Naive thymus-derived CD4-positive, alpha-beta T cell (primary cell): ENCODE measurements at places on chromosomes 3 and 15.

GRCh38 chr3:186775999-186776398 is 7.4 kb upstream of the EIF4A2 start:
- no peak for DNase-seq

DNA sequence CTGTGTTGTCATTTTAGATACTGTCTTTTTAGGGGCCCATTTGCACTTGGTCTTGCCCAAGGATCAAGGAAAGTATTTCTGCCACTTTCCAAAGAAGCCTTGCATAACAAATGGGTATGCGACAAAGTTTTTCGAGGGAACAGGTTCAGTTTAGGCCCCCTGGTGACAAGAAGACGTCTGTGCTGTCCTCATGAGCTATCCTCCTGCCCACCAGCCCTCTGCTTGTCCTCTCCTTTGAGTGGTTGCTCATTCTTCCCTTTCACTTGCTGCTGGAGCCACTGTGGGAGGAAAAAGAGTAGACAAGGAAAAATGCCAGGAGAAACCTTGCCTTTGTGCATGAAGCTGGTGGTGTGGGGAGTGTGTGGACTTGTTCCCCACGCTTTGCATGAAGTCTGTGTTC is 171.9 kb downstream of the CACNA2D3 start:
- DNase-seq: no peak

- DNase-seq: no peak
Observed at GRCh38 chr15:58994906-58995453, 7.5 kb downstream of the RNF111 start.

- no peak for DNase-seq
Observed at GRCh38 chr15:95025924-95026728, 794.8 kb downstream of the MCTP2 start.

DNA sequence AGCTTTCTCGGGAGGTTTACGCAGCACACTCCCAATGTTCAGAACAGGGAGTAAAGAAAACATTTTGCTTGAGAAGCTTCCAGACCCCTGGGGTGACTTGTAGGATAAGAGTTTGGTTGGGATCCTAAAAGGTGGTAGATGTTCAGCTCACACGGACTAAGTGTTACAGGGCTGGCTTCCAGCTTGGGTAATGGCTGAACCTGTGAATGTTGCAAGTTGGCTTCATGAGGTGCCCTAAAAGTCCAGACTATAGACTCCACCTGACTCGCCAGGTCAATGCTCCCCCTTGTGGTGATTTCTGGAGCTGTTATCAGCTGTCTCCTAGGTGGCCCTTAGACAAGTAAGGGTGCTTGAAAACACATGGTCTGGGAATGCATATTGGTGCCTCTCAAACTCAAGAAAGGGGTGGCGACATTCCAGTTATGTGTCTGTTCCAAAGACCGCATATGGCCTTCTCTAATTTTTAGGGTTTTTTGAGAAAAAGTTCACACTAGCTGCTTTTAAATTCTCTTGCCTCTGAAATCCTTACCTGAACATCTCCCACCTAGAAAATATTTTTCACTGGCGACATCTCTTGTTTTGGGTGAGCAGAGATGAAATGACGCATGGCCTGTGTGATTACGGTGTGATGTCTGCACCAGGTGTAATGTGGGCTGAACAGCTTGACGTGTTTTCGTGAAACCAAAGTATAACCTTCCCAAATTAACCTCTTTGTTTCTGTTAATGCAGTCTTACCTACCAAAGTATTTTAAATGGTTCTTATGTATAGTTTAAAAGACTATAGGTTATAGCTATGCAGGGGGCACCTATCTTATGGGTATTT is 175.7 kb upstream of the KBTBD8 start:
- peak; percentile 57 for DNase-seq

DNA sequence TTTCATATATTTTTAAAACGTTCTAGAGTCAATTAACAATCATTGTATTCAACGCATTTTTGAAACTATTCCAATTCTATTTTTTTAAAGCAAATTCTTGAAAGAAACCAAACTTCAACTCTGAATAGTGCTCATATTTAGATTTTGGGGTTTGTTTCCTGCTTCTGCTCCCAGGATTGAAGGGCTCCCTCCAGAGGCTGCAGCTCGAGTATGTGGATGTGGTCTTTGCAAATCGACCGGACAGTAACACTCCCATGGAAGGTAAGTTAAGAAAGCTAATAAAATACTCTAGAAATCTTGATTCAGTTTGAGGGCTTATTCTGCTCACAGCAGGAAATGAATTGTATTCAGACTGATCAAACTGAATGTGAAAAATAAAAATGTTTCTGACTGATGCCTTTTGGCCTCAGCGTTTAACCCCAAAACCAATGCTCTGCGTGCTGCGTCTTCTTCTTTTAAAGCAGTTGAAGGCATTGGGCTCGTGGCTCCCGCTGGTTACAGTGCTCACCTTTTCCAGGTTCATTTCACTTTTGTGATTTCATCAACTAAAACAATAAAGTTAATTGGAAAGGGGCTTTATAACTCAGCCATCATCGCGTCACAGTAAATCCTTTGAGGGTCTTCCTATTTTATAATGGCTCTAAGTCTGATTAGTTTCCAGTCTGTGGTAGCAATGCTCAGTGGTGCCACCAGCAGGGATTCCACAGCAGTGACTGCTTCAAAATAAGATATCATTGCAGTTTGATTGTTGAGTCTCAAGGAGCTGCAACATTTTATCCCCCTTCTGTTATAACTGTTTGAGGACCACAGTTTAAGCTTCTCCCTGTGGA is 80.1 kb downstream of the SSR3 start:
- DNase-seq: no peak

- DNase-seq: no peak
Observed at GRCh38 chr3:149390772-149391212, 13.3 kb upstream of the TM4SF1 start.

- DNase-seq: no peak
Observed at GRCh38 chr3:14305324-14305723, 97.1 kb upstream of the SLC6A6 start.

DNA sequence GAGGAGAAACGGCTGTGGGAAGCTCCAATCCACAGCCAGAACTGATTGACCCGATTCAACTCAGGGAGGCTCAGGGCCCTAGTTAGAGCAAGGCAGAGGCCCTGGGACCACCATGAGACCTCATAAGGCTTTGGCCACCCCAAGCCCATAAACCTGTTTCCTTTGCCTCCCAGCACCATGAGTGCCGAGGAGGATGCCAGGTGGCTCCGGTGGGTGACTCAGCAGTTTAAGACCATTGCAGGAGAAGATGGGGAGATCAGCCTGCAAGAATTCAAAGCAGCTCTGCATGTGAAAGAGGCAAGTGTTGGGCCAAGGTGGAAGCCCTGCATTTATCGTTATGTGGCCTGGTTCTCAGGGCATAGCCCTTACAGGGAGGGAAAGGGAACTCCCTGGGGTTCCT is 11.9 kb downstream of the NOX5 start:
- DNase-seq: no peak

- DNase-seq: peak; percentile 68
Observed at GRCh38 chr3:108124337-108125152, 33.7 kb upstream of the CD47 start.

DNA sequence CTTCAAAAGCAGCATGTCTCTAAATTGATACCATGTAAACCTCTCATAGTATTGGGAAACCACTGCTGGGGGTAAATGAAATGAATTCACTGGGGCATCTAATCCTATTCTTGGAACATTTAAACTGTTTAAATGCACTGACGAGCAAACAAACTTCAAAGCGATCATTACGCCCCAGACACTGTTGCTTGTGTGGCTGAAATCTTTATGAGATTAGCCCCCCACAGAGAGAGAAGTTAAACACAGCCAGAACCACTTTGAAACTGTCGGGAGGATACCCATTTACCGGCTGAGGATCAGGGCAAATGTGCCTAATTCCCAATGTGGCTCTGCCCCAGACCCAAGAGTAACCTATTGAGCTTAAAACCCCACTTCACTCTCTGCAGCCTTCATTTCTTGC is 308.4 kb upstream of the CDIN1 start:
- no peak for DNase-seq

- DNase-seq: no peak
Observed at GRCh38 chr3:189630767-189631372, 319 bp upstream of the TP63 start.

DNA sequence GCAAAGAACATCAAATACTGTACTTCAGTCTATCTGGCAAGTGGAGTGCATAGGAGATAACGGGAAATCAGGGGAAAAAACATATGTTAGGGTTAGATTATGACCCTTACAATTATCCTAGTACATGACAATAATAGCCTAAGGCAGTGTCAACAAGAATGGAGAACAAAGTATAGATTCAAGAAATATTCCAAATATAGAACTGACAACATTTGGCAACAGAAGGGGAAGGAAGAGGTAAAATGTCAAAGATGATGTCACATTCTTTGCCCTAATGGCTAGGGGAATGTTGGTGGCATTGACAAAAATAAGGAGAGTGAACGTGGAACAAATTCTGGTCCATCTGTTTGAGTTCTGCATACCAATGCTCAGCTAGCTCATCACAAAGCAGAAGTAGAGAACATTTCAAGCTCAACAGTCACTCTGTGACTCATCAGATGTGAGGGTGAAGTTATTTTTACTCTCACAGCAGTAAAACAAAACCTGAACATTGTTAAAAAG is 15.5 kb upstream of the ATP8B4 start:
- DNase-seq: no peak

- peak; percentile 9 for DNase-seq
Observed at GRCh38 chr15:33068007-33068481, 126.5 kb downstream of the FMN1 start.

GRCh38 chr3:42501321-42501680 is 1.1 kb upstream of the VIPR1 start:
- no peak for DNase-seq

- DNase-seq: no peak
Observed at GRCh38 chr3:61944726-61945125, 383.4 kb downstream of the PTPRG start.

DNA sequence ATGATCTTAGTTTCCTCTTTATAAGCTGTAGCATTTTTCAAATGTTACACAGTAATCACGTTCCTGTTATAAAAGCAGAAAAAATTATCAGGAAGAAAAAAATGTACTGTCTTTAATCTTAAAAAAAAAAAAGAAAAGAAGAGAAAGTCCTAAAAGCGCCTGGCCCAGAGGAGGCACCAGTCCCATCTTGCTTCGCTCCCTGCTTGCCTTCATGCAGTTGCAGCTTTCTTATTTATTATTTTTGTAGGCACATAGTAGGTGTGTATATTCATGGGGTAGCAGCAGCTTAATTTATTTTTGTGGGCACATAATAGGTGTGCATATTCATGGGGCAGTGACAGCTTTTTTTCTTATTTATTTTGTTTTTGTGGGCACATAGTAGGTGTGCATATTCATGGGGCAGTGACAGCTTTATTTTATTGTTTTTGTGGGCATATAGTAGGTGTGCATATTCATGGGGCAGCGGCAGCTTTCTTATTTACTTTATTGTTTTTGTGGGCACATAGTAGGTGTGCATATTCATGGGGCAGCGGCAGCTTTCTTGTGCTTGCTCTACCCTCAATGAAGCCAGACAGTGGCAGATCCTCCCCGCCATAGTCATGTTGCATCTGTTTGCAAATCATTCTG is 5.5 kb upstream of the EHD4 start:
- no peak for DNase-seq

DNA sequence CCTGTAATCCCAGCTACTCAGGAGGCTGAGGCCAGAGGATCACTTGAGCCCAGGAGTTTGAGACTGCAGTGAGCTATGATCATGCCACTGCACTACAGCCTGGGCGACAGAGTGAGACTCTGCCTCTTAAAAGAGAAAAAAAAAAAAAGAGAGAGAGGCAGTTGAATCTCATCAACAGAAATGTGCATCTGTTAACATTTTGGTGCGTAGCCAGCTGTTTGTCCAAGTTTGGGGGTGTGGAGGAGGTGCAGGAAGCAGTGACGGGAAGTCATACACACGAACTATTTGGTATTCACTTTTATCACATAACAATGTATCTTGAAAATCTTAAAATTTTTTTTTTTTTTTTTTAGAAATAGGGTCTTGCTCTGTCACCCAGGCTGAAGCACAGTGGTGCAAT is 18.2 kb upstream of the CEMIP start:
- DNase-seq: no peak

DNA sequence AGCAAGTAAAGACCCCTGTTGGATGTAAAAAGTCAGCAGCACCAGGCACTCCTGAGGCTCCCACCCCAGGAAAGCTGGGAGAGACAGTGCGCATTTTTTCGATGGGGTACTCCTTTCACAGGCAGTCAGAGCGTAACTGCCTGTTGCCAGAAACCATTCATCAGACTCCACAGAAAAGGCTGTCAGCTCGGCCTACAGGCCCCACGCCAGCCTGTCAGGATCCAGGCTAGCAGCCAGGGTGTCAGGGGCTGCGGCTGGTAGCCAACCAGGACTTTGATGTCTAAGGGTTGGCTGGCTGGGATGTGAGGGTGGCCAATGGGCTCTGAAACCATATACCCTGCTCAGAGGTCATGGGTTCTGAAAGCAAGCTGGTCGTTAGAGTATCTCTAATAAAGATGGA is 164.5 kb downstream of the WNT5A start:
- DNase-seq: no peak

GRCh38 chr15:78131295-78132061 is at the start of gene CIB2:
TSS of gene CIB2 (minus strand) at chr15:78131445. CDS start at chr15:78131215, 230 bp downstream.
- DNase-seq: peak; percentile 73

DNA sequence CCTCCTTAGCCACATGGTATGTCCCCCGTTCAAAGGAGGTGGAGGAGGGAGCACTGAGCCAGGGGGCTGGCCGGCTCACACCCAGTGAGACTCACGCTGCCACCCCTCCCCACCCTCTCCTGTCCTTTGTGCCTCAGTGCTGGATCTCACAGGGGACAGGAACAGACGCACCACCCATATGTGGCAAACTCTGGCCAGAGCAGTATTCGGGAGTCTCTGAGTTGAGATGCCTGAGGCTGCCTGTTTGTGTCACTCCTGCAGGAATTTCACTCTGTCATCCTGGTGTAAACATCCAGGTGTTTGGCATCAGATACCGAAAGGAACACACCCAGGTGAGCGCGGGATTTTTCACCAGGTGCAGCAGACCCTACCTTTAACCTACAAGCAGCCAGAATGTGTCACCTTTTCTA is 25.7 kb downstream of the RGMA start:
- no peak for DNase-seq

- no peak for DNase-seq
Observed at GRCh38 chr15:59741274-59741906, 52.3 kb upstream of the BNIP2 start.

- DNase-seq: no peak
Observed at GRCh38 chr3:127366383-127366782, 78.5 kb upstream of the PRR20G start.

- DNase-seq: no peak
Observed at GRCh38 chr15:56207092-56207491, 36.6 kb downstream of the RFX7 start.

- DNase-seq: no peak
Observed at GRCh38 chr3:128392021-128392420, 74.7 kb downstream of the DNAJB8 start.
